ENCODE measurements at places on chromosomes 3 and 15.

- DNase-seq: no peak
Observed at GRCh38 chr3:31167666-31168065, 273.2 kb upstream of the GADL1 start.

DNA sequence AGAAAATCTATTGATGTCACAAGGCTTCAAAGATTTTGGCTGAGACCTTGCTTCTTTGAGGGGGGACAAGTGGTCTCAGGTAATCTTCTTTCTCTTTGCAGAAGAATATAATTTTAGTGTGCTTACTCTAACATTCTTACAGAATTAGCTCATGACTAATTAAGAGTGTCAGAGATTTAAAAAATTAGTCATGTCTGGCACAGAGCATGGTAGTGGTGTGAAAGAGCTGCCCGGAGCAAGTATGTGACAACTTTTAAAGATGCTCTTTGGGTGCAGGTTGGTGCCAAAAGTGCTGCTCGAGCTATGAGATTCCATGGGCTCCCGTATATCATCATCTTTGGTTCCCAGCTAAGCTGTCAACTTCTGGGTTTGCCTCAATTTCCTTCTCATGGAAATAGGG is 31.1 kb downstream of the CYP19A1 start:
- DNase-seq: no peak

DNA sequence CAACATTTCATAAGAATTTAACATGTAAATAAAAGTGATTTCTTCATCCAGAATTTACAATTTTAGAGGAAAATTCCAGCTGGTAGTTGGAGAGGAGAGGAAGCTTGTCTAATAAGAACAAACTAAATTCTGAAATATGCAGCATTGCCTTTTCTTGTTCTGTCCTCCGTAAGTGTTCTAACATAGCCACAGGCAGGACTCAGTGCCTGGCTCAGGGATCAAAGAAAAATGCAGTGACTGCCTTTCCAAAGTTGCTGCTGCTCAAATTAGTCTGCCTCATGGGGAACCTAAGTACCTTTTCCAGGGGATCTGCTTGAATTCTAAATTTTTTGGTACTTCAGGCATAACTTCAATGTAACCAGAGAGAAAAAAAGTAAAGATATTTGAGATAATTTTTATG is 713.0 kb upstream of the CADM2 start:
- no peak for DNase-seq

- DNase-seq: no peak
Observed at GRCh38 chr3:66836363-66837152, 161.5 kb upstream of the KBTBD8 start.

- DNase-seq: no peak
Observed at GRCh38 chr15:100942656-100943425, 23.7 kb downstream of the LRRK1 start.

DNA sequence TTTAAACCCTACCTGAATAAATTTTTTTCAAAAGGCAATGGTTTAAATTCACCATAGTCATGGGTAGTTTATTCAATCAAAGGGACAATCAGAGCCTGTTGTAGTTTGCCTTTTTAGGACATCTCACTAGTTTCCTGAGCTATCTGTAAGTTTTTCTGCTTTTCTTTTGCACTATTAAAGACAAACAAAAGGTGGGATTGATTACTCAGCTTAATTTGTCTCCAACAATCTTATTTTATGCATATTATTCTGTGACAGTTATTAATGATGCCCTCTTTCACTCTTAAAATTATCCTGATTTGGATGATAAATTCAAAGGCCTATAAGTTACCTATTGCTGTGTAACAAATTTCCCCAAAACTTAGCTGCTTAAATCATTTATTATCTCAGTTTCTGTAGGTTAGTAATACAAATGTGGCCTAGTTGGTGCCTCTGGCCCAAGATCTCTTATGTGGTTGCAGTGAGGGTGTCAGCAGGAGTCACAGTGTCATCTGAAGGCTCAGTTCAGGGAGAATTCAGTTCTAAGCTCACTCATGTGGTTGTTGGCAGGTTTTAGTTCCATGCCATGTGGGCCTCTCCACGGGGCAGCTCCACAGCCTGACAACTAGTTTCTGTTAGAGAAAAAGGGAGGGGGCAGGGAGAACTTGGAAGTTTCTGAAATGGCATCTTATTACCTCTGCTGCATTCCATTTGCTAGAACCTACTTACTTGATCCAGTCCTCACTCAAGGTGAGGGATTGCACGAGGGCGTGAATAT is 16.0 kb downstream of the ARMC8 start:
- DNase-seq: no peak

GRCh38 chr3:153658136-153658535 is 463.1 kb upstream of the ARHGEF26 start:
- no peak for DNase-seq

- no peak for DNase-seq
Observed at GRCh38 chr3:152671446-152672319, 163.2 kb upstream of the P2RY1 start.

- no peak for DNase-seq
Observed at GRCh38 chr3:30227571-30228301, 378.7 kb upstream of the TGFBR2 start.

GRCh38 chr3:71217640-71218222 is 365.8 kb downstream of the FOXP1 start:
- DNase-seq: no peak

- DNase-seq: no peak
Observed at GRCh38 chr3:58336135-58336882, 3.6 kb downstream of the PXK start.

DNA sequence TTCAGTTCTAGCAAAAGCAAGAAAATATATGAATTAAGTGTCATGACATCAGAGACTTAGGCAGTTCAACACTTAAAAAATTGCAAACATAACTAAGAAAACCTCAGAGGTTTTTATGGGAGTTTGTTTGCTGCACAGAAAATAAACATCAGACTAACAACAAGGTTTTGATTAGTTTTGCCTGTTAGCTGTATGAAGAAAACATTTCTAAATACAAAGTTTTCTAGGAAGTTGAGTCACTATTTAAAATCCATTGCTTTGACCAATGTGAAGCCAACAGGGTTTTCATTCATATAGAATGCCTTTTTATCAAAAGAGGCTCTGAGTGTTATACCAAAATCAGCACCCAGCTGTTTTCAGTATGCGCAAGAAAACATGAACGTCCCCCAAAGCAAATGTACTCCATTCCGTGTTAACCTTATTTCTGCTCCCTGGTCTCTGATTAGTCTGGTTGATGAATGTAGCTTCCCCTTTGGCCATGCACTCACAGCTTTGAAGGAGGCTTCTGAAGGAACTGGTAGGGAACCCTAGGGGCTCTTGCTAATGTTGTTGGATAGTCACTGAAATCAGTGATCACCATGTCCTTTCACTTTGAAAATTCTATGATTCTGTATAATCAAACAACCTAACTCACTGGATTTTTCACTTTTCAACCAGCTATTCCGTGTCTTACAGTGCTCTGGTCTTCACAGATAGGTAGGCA is 89.6 kb upstream of the TSEN2 start:
- no peak for DNase-seq

DNA sequence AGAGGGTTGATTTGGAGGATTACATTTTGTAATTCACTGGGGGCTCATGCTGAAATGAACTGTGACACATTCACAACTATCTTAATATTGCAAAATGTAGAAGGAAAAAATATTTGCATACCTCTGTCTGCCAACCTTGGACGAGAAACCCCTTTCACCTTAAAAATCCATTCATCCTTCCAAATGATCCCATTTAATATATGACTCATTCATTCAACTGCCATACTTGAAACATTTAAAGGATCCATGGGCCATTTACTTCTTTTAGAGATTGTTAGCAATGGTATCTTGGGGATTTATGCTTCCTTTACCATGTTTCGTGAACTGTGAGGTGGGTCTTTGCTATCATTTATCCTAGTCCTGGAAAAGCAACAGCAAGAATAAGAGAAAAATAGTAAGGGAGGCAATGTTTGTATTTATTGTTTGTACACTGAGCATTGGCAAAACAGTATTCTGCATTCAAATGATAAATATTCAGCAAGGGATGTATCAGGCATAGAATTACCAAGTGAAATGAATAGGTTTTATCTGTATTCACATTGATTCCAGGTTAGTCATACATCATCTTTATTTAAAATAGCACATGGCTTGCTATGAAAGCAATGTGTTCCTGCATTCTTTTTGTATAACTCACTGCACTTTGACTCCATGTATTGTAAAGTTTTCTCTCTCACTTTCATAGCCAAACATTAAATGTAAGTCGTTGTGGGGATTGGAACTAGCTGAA is 378.1 kb downstream of the NSUN3 start:
- no peak for DNase-seq

DNA sequence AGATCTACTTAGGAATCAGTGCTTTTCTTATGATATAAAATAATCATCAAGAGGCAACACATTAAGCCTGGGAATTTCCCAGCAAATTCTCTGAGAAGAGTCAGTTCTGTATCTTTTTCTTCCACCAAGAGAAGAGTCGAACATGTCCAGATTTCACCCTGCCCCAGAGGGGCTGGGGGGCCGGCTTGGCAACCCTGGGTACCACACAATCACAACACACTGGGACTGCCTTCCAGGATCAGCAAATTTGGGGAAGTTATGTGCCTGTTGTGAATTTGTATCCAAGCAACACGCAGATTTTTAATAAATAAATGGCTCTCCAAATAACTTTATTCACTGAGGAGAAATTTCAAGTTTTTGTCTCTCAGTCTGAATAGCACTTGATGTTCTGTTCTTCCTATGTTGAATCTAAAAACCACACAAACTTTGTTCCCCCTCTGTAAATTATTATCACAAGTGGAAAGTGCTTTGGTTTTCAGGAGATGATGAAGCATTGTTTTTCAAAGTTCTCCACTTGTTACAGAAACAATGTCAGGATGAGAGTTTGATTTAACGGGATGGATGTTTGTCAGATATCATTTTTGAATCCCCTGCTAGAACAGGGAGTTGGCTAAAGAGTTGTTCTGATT is 357.2 kb downstream of the ZNF385D start:
- no peak for DNase-seq

GRCh38 chr3:183502237-183503181 is 53.0 kb downstream of the KLHL6 start:
- no peak for DNase-seq

DNA sequence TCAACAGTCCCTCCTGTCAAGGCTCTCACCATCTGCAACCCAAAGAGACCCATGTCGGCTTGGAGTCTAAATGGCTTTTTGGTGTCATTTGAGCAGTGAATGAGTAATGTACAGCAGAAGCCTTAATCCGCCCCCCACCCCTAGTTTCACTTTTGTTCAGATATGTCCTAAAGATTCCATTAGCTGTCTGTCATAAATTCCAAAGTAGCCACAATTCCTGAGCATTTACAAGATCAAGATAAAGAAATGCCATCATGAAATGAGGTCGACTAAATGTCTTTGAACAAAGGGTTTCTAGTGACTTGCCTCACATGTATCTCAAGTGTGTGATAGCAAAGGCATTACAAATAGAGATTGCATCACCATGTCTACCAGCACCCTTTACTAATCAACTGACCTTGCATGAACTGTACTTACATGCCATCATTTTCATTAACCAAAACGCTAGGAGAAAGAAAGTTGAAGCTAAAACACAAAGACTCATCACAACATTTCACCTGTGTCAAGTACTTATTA is 123.8 kb upstream of the PHLDB2 start:
- no peak for DNase-seq

DNA sequence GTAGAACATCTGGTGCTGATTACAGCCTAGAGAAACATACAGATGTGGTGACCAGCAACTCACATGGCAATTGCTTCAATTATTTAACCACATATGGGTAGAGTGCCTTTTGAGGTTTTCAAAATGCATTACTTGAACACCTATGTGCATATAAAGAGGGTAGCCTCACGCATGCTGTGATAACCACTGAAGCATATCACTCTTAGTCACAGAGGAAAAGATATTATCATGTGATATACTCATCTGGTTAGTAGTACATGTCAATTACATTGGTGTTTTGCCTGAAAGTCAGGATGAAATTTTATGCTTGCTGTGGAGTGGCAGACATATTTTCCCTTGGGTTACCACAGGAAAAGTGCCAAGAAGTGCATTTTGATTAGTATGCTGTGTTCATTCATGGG is 459.3 kb upstream of the AGTR1 start:
- no peak for DNase-seq

DNA sequence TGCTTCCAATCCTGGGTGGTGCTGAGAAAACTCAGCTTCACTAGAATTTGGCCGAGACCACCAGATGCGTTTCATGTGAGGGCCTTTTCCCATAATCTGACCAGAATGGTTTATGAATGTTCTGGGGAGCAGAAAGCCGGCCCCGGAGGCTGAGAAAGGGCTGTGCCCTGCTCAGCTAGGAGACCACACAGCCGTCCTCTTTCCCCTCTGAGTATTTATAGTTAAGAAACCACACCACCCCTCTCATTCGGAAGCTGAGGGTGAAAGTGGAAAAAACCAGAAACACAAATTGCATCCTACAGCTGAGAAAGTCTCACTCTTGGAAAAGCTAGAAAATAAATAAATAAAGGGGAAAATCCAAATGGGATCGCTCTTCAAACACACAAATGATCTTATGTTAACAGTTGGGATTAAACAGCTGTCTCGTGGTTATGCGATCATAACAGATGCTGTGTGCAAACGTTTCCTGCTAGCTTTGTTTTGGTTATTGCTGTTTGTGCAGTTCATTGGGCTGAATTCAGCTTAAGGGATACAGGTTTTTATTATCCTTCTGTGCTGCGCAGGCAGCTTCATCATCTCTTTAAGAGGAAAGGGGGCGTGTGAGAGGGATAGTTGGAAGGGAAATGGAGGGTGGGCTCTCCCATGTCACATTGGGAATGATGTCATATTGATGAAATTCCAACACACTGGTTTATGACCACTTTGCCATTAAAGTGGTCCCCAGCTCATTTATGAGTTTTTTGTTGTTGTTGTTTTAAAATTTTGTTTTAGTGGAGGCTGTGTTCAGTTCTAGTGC is 1026.2 kb upstream of the NR2F2 start:
- DNase-seq: no peak

DNA sequence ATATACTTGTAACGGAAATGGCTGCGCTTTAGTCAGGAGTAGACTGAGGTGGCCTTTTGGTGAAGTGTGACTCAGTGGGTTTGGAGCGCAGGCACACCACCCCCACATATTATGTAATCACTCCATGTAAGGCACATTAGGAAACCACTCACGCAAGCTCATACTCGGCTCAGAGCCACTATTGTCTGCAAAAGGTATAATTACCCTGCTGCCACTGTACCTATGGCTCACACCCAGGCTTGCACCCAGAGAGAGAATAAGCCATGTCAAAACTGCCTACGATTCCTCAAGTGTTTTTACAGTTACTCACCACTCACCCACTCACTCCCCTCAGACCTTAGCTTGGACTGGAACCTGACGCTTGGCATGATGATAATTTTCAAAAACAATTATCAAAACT is 611.9 kb upstream of the CCDC54 start:
- no peak for DNase-seq

Data from GM12892 (cell line).